ENCODE measurements at places on chromosomes 5 and 9. TPM values are rescaled to one million over a fixed set of nuclear protein-coding genes. Genes with fewer than 3 reads are reported as not detected.

The SPATA31D4 gene
- total RNA-seq, result not detected

The ELAVL2 gene
- total RNA-seq, result not detected

The SHOC1 gene
- total RNA-seq, result under 0.01 TPM

The EDIL3 gene
- 0.10 TPM for total RNA-seq

The COL23A1 gene
- 0.10 TPM for total RNA-seq

The FAM13B gene
- total RNA-seq, result 70.8 TPM

The WDR31 gene
- 0.21 TPM for total RNA-seq

The ELOVL7 gene
- 23.2 TPM for total RNA-seq

The SLC22A5 gene
- 2.2 TPM for total RNA-seq

The CDKN2A gene
- 1.2 TPM for total RNA-seq

The ECM2 gene
- 0.31 TPM for total RNA-seq

The FGF1 gene
- total RNA-seq, result not detected

The ARL14EPL gene
- not detected for total RNA-seq

The GRXCR2 gene
- total RNA-seq, result not detected

The KCNMB1 gene
- 1.8 TPM for total RNA-seq

The GABRP gene
- total RNA-seq, result 0.10 TPM

The IGIP gene
- 2.3 TPM for total RNA-seq

The FAM163B gene
- not detected for total RNA-seq

The SVEP1 gene
- total RNA-seq, result not detected

The SCGB3A1 gene
- not detected for total RNA-seq

The FOXD4L6 gene
- not detected for total RNA-seq

The PSIP1 gene
- 113 TPM for total RNA-seq

The GPRIN1 gene
- 0.94 TPM for total RNA-seq

The ZFP37 gene
- 0.42 TPM for total RNA-seq

The AJM1 gene
- total RNA-seq, result 0.73 TPM

The TLR4 gene
- 59.9 TPM for total RNA-seq

The IL9 gene
- total RNA-seq, result not detected

The DAB2 gene
- 14.4 TPM for total RNA-seq

The ST8SIA4 gene
- 20.7 TPM for total RNA-seq

The BTNL8 gene
- not detected for total RNA-seq

The NRARP gene
- total RNA-seq, result 1.8 TPM

The TLX3 gene
- not detected for total RNA-seq

The CDKN2B gene
- total RNA-seq, result 0.63 TPM

All from mononuclear cell (primary cell).